Kidney epithelial cell (primary cell): ENCODE measurements at places on chromosomes 4 and X.

- no peak for DNase-seq
Observed at GRCh38 chrX:10015355-10015722, 48.2 kb downstream of the CLDN34 start.

DNA sequence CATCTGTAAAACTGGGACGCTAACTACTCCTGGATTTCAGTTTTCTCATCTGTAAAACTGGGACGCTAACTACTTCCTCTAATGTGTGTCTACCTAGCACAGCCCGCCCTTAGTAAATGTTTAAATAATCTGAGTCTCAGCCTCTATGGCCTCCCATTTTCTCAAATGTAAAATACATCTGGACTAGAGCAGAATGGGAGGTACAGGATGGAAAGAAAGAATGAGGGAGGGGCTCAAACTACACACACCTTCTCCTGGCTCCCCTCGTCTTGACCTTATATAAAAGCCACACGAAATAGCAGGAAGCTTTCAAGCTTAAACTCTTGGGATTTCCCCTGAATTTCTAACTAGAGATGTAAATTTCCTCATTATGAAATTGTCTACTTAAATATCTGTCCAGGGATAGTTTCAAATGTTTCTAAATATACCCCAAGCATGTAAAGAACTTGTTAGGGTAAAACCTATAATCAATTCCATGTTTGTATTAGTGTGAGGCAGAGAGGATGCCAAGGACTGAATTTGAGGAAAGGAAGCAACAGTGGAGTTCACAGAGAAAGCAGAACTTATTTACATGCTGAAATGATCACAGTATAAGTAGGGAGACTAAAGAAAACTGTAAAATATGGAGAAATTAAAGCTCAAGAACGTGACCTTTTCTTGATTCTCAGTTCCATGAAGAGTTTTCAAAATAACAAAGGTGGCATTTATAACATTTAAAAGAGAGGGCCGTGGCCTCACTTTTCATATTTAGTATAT is 220.0 kb downstream of the NWD2 start:
- no peak for DNase-seq

DNA sequence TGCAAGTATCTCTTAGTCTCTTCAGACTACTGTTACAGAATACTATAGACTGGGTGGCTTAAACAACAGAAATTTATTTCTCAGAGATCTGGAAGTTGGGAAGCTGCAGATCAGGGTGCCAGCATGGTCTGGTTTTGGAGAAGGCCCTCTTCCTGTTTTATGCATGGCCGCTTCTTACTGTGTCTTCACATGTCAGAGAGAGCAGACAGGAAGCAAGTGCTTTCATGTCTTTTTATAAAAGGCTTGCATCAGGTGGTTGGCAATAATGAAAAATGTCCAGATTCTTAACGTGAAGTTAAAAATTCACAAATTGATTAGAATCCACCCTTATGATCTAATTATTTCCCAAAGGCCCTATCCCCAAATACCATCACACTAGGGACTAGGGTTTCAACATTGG is 284.9 kb downstream of the RPA4 start:
- DNase-seq: no peak

GRCh38 chrX:105820247-105820646 is 2.1 kb upstream of the NRK start:
- DNase-seq: no peak

- no peak for DNase-seq
Observed at GRCh38 chrX:30270639-30271038, 23.7 kb downstream of the MAGEB1 start.

GRCh38 chr4:71229477-71230270 is 109.1 kb upstream of the SLC4A4 start:
- DNase-seq: no peak
